ENCODE measurements at places on chromosomes 11 and 22. TPM values are rescaled to one million over a fixed set of nuclear protein-coding genes. Genes with fewer than 3 reads are reported as not detected.

The GPR152 gene
- total RNA-seq = not detected

The LGALS12 gene
- not detected for total RNA-seq

The LRRC56 gene
- 0.99 TPM for total RNA-seq

GRCh38 chr11:67082071-67082791, 25.6 kb downstream of the RHOD start:
- DNase-seq = no peak

DNA sequence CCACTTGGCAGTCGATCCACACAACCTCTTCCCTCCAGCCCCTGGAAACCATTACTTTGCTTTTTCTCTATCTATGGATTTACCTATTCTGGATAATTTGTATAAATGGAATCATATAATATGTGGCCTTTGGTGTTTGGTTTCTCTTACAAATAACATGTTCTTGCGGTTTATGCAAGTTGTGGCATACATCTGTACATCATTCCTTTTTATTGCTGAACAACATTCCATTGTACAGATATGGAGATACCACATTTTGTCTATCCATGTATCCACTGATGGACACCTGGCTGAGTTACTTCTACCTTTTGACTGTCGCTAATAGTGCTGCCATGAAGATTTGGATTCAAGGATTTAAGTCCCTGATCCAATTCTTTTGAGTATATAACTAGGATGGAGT, 25.1 kb downstream of the SMCO4 start:
- no peak for DNase-seq

DNA sequence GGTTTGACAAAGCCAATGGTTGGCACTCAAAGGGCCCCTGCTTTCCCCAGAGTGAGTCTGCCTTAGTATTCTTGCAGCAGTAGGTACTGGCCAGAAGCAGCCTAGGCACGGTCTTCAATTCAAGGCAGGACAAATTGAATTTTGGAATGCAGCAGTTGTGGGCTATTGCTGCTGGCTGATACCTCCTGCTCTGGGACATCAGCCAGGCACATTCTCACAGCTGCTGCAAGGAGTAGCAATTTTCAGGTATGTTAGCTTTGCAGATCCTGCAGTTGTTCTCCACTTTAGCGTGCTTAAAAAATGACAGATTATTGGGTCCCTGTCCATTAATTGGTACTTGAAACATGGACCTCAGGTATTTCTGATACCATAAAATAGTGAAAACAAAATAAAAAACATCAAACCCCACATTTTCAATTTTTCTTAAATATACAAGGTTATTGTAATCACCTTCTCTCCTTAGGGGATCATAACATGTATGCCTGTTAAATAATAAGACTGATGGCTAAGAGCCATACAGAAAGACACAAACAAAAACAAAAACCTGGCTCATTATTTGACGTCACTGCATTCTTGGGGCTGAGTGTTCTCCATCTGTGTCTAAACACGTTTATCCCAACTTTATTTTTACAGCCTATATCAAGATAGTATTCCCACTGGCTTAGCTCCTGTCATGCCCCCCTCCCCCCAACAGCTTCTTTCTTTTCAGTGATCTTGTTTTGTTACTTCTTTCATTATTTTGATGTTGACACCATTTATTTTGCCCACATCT, 85.1 kb upstream of the CARD18 start:
- no peak for DNase-seq

DNA sequence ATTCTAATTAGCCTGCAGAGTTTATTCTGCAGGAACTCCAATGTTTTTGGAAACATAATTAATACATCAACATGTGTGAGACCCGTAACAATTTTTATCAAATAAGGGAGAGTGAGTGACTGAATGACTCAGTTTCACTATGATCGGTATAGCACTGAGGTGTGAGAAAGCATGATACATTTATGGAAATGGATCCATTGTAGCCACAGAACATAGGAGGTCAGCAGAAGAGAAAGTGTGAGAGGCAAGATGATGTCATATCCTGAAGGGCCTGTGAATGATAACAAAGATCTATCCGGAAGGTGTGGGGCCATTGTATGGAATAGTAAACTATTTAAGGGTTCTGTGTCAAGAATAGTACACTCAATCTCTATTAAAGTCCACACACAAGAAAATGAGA, 1406.1 kb upstream of the TENM4 start:
- no peak for DNase-seq

DNA sequence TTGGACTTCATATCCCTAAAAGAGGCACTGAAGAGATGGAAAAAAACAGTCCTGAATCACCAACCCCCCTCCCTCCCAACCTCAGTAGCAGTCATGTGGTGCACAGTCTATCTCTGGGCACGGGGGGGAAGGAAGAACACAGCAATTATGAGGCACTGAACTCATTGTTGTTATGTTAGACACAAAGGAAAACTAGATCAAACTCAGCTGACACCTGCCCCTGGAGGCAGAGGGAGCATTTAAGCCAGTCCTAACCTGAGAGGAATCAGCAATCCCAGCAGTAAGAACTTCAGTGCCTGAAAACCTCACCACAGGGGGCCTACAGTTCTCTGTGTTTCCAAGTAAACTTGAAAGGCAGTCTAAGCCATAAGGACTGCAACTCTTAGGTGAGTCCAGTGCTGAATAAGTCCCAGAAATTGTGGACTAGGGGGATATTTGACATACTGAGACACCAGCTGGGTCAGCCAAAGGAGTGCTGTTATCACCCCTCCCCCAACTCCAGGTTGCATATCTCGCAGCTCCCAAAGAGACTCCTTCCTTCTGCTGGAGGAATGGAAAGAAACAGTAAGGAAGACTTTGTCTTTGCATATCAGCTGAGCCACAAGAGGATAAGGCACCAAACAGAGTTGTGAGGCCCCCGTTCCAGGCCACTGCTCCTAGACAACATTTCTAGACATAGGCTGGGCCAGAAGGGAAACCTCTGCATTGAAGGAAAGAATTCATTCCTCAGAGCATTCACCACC, 72.5 kb downstream of the GLYATL1 start:
- no peak for DNase-seq
